Fibroblast of lung (primary cell): ENCODE measurements at places on chromosomes 3 and 15. TPM values are rescaled to one million over a fixed set of nuclear protein-coding genes. Genes with fewer than 3 reads are reported as not detected.

ERC2 gene
- 0.17 and 0.26 TPM in 2 replicates for total RNA-seq

CDC25A gene
- 1.0 and 1.3 TPM in 2 replicates for total RNA-seq

CLRN1 gene
- not detected in 2 replicates for total RNA-seq

SLC26A6 gene
- 32.9 and 36.3 TPM in 2 replicates for total RNA-seq

CFAP100 gene
- total RNA-seq = not detected in 2 replicates

SOX14 gene
- not detected in 2 replicates for total RNA-seq

FAM81A gene
- 0.26 and 0.33 TPM in 2 replicates for total RNA-seq

INO80 gene
- total RNA-seq = 22.3 and 34.0 TPM in 2 replicates

- no peaks in the 10 kb centered on the region for H3K27me3 ChIP-seq
- H3K36me3 ChIP-seq = no peaks in the 10 kb centered on the region
- H3K4me1 ChIP-seq = no peaks in the 10 kb centered on the region
- DNase-seq = no peak
- no peak overlapping the region for H3K27ac ChIP-seq
These were observed 549.8 kb downstream of the NSUN3 start for GRCh38 chr3:94612631-94613030.

DNA sequence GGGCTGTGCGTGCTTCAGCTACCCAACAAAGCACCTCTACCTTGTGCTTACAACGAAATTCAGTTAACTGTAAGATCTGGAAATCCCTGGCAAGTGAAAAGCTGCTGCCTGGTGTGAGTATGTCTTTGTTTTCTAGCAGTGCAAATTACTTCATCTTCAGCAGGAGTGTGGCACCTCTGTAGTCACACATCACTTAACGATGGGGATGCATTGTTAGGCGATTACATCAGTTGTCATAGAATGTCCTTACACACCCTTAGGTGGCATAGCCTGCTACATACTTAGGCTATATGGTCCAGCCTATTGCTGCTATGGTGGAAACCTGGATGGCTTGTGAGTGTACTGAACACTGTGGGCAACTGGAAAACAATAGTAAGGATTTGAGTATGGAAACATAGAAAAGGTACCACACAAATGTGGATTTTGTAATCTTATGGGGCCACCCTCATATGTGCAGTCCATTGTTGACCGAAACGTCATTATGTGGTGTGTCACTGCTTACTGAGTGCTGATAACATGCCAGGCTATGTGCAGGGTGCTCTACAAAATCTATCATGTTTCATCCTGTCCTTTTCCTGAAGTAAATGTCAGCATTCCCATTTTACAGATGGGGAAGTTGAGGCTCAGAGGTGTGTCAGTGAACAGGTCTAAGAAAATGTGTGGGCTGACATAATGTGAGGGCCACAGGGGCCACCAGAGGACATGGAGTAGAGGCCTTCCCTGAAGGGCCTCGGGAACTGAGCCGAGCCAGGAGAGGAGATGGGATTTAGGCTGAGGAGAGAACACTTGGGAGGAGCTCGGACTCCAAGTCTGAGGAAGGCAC is 173.5 kb downstream of the VGLL4 start:
- DNase-seq = no peak
- H3K4me1 ChIP-seq = no peaks in the 10 kb centered on the region
- no peaks in the 10 kb centered on the region for H3K27me3 ChIP-seq
- no peak overlapping the region for H3K27ac ChIP-seq
- peaks cover 2% of the 10 kb centered on the region for H3K36me3 ChIP-seq

DNA sequence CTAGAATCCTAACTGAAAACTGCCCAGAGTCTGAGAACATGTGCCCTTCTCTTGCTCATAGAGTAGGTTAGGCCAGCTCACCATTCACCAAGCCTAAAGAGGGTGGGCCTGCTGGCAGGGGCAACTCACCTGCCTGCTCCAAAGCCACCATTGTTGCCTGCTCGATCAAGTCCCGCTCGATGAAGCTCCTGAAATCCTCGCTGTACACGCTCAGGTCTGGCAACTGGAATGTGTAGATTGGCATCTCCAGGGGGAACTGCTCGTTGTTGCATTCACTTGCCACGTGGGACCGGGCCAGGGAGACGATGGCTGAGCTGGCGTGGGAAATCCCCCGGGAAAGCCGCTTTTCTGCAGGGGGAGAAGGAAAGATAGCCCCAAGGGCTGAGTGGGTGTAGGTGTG is 232.2 kb downstream of the KLF13 start:
- no peak for DNase-seq
- H3K27ac ChIP-seq = no peak overlapping the region
- H3K4me1 ChIP-seq = no peaks in the 10 kb centered on the region
- no peaks in the 10 kb centered on the region for H3K27me3 ChIP-seq
- no peaks in the 10 kb centered on the region for H3K36me3 ChIP-seq
